8988T (cell line): ENCODE measurements at places on chromosomes 16 and 17.
A peak's percentile ranks its signal among the peaks of the same experiment; 100 is the strongest.

GRCh38 chr17:48818361-48818841, 1.4 kb upstream of the TTLL6 start:
- no peak for DNase-seq

- peak; percentile 97 for DNase-seq
Measured at GRCh38 chr17:74842599-74843351, 16.9 kb downstream of the GRIN2C start.

DNA sequence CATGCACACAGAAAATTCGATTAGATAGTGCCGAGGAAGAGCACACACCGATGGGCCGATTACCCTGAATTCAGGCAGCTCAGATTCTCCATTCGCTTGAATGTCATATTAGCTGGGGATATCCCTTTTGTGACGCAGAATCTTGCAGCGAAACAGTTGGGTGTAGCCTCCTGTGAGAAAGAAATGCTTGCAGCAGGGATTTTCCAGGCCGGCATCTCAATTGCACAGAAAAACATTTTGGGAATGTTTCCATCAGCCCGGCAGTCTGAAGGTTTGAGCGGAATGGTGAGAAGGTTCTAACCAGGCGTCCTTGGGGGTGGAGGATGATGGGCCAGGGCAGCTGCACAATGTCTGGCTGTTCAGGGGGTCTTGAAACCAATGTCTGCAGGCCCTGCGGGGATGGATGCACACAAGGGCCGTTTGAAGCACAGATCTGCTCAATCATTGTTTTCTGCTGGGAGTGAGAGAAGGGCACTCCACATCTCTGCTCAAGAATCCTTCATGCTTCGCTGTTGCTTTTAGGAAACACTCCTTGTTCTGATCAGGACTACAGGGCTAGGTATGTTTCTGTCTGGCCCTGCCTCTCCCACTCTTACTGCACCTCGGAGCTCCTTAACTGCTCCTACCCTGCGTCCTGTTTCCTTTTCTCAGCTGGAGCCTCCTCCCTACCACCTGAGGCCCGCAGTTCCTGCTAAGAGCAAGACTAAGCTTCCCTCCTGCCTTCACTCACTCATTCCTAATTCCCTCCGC, 94.6 kb downstream of the CMIP start:
- DNase-seq = no peak

DNA sequence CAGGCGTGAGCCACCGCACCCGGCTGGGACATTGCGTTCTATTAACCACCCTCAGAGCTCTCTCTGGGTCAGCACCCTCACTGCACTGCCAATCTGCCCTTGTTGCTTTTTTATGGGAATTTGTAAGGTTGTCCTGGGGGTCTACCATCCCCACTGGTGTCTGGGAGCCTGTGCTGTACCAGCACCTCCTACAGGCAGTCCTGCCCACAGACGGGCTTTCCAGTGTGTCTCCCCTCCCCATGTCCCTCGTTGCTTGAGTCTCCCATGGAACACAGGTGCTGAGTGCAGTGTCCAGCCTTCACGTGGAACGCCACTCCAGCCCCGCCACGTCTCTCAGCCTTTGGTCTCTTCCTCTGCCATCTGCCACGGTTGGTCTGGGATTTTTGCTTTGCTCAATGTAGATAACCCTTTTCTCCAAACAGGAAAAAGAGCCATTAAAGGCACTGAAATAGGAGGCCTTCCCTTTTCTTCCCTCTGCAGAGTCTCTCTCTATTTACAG, 68.0 kb upstream of the CBX4 start:
- no peak for DNase-seq

GRCh38 chr17:50198026-50198669, 3.3 kb downstream of the COL1A1 start:
- DNase-seq = peak; percentile 86

DNA sequence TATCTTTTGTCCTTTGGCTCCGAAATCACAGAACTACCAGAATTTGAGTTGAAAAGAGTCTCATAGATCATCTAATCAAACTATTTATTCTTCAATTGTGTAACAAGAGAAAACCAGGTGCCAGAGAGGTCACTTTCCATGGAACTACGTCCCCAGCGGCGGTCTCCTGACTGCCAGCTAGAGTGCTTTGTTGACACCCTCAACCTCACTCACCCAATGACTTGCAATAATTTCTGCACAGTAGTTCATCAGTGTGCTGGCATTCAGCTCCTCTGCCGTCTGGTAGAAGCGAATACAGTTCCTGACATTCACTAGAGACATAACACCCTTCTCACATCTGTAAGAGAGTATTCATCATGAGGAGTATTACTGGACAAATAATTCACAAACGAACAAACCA, 54.2 kb downstream of the ANKFY1 start:
- no peak for DNase-seq

GRCh38 chr17:45050481-45051059, 862 bp downstream of the DCAKD start:
- DNase-seq = no peak

- DNase-seq = no peak
Measured at GRCh38 chr16:14309001-14309886, 238.1 kb downstream of the MRTFB start.

GRCh38 chr17:57724026-57724728, 20.9 kb downstream of the CCDC182 start:
- DNase-seq = no peak

GRCh38 chr16:86661706-86662105, 83.4 kb downstream of the FOXL1 start:
- DNase-seq = no peak

- no peak for DNase-seq
Measured at GRCh38 chr16:58252716-58253115, 42.1 kb downstream of the PRSS54 start.

DNA sequence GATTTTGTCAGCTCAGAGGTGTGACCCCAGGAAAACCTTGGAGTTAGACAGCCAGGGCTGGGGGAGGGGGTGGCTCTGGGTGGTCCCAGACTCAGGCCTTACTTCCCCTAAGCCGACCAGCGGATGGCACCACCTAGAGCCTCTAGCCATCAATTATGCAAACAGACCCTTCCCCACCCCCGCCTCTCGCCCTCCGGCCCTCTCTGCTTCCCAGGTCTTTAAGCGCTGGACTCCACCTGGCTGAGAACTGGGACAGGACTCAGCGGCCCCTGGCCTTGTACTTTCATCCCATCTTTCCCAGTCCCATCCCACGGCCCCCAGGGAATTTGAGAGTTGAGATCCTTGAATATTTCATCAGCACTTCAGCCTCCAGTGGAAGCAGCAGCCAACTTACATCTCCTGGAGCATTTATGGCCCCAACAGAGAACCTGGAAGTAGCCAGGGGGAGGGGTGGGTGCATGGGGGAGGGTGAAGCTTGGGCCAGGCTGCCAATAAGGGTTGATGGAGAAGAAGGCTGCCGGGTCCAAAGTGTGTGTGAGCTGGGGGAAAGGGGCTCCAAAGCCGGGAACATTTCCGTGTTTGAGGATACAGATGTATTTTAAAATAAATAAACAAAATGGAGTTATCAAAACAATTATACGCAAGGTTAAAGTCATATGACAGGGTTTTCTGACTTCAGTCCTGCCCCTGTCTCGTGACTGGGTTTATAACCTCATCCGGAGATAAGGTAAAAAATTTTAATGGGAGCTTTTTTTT, 7.5 kb upstream of the JUP start:
- no peak for DNase-seq

DNA sequence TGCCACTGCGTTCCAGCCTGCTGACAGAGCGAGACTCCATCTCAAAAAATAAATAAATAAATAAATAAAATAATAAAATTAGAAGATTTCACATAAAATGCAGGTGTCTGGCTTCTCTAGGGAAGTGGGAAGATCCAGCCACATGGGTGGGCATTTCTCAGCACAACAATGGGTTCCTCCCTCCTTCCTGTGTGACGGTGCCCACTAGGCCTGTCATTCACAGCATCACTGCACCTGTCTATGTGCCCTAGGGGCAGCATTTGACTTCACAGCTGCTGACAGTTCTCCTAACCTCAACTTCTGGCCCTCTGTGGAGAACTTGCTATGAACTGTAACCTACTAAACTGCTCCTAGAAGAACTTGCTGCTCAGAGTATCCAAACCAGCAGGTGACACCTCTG, 3.0 kb downstream of the ABHD15 start:
- DNase-seq = no peak

DNA sequence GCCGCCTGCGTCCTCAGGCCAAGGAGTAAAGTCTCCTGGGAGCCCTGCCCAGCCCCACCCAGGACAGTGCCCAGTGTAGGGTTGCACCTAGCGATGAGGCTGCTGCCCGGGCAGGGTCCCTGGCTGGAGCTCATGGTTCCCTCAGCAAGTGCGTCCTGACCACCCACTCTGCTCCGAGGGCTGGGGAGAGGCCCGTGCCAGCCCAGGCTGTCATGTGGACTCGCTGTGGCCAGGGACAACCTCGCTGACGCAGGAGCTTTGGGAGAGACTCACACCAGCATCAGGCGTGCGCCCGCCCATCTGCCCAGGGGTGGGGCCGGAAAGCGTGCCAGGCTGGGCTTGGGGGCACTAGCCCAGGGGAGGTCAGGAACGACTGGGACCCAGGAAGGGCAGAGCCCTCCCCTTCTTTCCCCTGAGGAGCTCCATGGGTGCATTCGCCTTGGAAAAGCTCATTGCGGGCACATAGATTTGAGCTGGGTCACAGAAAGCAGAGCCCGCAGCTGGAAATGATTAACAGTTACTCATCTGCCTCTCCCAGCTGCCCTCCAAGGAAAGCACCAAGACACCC, 19.7 kb downstream of the DPEP1 start:
- peak; percentile 96 for DNase-seq
